ENCODE measurements at places on chromosomes 5 and 9. TPM values are rescaled to one million over a fixed set of nuclear protein-coding genes. Genes with fewer than 3 reads are reported as not detected.

DNA sequence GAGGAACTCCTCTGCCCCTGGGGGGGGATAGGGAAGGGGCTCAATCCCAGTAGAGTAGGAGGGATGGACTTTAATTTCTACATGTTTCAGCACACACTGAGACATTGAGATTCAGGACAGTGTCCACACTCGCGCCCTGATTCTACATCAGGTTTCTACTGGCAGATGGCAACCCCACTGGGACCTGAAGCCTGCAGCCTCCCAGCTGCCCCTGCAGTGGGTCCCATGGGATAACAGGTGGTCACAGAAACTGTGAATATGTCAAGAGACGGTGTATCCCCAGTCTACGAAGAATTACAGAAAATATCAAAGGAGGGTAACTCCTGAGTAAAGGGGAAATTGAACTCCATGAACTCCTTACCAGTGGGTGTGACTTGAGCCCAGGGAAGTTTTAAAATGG lies 2.4 kb upstream of the TERT start:
- no peak for DNase-seq

DNA sequence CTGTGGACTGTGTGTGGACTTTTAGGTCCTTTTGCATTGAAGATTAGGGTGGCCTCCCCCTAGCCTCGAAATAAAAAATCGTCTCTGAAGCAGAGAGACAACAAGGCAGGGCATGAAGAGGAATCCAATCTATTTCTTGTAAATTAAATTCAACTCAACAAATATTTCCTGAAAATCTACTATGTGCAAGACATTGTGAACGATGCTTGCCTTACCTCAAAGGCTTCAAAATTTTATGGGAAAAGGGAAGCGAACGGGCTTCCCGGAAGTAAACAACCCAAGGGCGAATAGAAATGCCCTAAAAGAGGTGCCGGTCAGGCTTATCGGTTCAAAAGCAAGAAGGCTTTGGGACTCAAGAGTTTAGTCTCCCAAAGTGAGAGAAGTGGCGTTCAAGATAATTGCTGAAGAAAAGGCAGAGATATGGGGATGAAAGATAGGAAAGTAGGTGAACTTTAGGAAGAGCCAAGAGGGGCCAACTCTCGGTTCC lies 525 bp downstream of the KIF24 start:
- DNase-seq: no peak

DNA sequence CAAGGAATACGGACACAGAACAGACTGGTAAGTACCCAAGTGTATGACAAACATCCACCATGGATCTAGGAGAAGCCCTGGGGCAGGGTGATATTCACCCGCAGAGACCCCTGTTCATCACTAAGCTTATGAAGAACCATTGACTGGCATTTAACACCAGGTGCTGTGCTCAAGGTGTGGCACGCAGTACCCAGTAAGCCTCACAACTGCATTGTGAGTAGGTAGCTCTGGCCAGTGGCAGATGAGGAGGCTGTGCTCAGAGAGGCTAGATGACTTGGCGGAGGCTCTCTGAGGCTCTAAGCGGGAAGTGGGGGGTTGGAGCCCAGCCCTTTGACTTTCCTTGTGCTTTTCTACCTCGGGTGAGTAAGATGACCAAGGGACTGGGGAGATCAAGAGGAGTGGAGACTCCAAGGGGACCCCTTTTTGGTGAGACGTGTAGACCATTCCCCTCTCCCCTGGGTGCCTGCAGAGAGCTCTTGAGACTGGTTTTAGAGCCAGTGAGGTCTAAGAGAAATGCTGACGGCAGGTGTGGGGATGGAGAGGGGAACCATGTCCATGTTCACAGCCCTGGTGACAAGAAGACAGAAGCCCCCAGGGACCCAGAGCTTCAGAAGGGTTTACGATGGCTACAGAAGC lies 70.8 kb downstream of the IL6ST start:
- no peak for DNase-seq

- no peak for DNase-seq
Observed at GRCh38 chr5:16453609-16454008, 12.0 kb downstream of the ZNF622 start.

TTC23L gene
- not detected for total RNA-seq

TMEM8B gene
- total RNA-seq: 21.0 TPM

SPAG8 gene
- total RNA-seq: 5.2 TPM

All from right cardiac atrium (tissue), 5 donors.